ENCODE measurements at places on chromosomes 16 and 17. TPM values are rescaled to one million over a fixed set of nuclear protein-coding genes. Genes with fewer than 3 reads are reported as not detected.

SREBF1 gene
- 109 TPM for total RNA-seq

UMOD gene
- not detected for total RNA-seq

TBC1D3K gene
- total RNA-seq, result not detected

KRTAP4-9 gene
- not detected for total RNA-seq

SRCIN1 gene
- total RNA-seq, result 0.35 TPM

MATCAP1 gene
- 45.8 TPM for total RNA-seq

LGALS9B gene
- total RNA-seq, result not detected

AANAT gene
- total RNA-seq, result not detected

ZNF232 gene
- total RNA-seq, result 10.1 TPM

SCN4A gene
- not detected for total RNA-seq

IGFALS gene
- not detected for total RNA-seq

Measured in endothelial cell of umbilical vein (primary cell).